ENCODE measurements at places on chromosomes 7 and 10.

DNA sequence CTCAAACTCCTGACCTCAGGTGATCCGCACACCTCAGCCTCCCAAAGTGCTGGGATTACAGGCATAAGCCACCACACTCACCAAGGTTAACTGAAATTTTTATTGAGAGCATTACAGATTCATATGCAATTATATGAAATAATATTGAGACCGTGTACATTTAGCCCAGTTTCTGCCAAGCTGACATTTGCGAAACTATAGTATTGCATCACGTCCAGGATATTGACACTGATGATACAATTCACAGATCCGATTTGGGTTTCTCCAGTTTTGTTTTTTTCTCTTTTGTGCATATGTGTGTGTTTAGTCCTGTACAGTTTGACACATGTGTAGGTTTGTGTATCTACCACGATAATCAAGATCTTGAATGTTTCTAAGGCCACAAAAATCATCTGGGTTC, 627.9 kb upstream of the FOXK1 start:
- ATAC-seq = no peak

DNA sequence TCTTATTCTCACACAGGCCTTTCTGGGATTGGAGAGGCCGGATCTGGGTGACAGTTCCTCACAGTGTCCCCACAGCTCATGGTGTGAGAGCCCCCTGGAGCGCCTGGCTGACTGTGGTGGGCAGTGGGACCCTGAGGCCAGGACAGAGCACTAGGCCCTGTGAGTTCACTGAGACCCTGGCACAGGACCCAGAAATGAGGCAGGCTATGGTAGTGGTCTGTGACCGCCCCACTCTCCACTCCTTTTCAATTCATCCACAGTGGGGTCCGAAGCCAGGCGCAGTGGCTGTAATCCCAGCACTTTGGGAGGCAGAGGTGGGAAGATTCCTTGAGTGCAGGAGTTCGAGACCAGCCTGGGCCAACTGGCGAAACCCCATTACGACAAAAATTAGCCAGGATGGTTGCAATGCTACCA, 95.9 kb upstream of the TNRC18 start:
- peak; percentile 21 for ATAC-seq

GRCh38 chr7:155217634-155218033, 80.0 kb upstream of the INSIG1 start:
- no peak for ATAC-seq

- no peak for ATAC-seq
Measured at GRCh38 chr7:115831371-115831770, 199.2 kb downstream of the TFEC start.

GRCh38 chr10:68261132-68261856, 29.4 kb upstream of the ATOH7 start:
- ATAC-seq = no peak

- no peak for ATAC-seq
Measured at GRCh38 chr7:50862302-50862701, 79.6 kb upstream of the GRB10 start.

DNA sequence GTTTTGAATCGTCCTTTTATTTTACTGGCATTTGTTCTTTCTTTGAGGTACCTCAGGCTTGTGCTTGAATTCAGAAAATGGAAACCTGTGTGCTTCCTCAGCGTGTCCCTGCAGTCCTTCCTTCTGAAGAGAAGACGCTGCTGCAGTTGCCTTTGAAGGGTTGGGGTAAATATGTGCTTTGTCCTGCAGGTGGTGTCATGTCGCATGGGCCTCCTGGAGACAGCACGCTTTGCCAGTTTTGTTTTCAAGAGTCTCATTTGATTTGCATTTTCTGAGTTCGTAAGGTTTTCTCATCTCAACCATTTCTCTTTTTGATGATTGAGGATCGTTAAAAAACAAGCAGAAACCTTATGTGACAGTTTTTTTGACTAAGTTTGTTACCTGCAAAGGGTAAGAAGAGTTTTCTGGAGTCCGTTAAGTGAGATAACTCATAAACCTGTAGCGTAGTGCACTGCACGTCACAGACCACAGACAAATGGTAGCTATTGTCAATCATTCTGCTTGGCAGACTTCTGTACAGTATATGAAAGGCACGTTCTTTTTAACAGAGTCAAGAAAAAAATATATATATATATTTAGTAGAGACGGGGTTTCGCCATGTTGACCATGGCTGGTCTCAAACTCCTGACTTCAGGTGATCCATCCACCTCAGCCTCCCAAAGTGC, 57.0 kb downstream of the CDC123 start:
- ATAC-seq = no peak

GRCh38 chr7:112571852-112572607, 91.2 kb downstream of the LSMEM1 start:
- peak; percentile 48 for ATAC-seq

- ATAC-seq = no peak
Measured at GRCh38 chr7:26526265-26526587, 234.6 kb downstream of the SNX10 start.

DNA sequence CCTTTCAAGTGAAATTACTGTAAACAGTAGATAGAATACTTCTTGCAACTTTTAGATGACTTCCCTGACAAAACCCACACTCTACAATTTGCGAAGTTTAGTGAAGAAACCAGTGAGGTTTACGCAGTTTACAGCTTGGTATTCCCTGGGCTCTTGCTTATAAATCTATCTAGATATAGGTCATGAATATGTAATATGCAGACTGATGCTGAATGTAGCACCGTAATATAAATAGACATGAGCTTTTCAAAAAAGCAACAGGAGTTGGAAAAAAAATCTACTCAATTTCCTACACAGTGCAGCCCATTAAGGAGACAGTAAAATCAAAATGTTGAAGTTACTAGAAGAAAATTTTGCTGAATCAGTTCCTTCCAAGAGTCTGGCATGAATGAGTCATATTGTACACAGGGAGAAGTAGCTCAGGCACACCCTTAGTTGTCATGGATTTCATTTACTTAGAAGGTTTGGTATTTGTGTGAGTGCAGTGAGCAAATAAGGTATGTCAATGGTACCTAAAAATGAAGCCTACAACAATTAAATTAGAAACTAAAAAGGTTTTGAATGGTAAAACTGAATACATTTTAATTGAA, 67.7 kb upstream of the NEUROD6 start:
- peak; percentile 99 for ATAC-seq

DNA sequence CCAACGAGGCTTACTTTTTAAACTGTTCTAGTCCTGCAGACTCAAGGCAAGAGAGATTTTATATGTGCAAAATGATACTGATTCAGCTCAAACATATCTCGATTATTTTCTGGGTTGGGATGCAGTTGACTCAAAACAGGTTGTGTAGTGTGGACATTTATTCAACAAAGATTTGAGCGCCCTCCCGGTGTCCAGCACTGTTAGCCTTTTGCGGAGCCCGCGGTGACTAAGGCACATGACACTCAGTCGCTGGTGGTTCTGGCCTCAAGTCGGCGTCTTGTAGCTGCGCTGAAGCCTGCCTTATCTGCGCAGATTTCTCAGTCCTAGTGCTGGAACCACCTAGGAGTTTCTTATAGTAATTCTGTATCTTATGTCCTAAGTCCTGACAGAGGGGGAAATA, 938 bp upstream of the CADPS2 start:
- ATAC-seq = peak; percentile 50

GRCh38 chr7:80681272-80681885, 42.9 kb downstream of the CD36 start:
- peak; percentile 57 for ATAC-seq

DNA sequence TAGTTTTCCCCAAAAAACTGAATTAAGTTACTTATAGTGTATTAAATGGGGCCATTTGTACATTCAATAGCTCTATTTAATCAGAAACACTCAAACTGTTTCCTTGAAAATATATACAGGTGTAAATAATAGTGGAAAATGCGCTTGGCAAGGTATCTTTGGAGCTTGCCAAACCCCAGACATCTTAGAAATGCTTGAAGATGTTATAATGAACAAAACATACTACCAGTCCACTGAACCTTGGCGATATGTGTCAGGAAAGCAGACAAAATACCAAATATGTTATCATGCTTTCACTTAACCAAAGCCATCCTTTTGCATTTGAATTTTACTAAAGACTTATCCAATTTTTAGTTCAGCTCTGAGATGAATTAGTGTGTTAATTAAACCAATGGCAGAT, 352.7 kb upstream of the SEMA3A start:
- no peak for ATAC-seq

DNA sequence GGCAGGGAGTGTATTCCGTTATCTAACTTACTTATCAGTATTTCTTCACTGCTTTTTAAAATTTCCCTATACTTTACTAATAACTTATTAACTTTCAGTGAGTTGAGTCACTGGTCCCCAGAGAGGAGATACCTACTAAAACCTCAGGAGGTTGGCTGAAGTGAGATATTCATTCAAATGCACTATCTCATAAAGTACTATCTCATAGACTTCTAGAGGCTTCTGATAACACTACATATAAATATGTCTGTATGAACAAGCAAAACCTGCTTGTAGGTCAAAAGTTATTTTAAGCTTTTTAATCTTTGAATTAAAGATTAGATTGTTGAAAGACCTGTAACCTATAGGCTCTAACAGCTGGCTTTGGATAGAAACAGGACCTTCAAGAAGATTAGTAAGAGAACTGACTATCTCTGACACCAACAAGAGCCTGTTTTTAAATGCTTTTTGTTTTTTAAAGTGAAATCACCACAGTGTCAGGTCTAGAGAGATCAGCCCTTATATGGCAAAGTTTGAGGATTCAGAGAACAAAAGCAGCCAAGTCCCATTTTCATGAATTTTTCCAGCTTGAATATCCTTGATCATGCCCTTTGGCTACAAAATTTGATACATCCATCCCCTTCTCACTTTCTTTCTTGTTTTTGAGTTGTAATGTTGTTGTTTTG, 242.2 kb downstream of the ARL4A start:
- ATAC-seq = peak; percentile 35

- ATAC-seq = peak; percentile 65
Measured at GRCh38 chr10:124588736-124589490, 127.3 kb downstream of the LHPP start.

DNA sequence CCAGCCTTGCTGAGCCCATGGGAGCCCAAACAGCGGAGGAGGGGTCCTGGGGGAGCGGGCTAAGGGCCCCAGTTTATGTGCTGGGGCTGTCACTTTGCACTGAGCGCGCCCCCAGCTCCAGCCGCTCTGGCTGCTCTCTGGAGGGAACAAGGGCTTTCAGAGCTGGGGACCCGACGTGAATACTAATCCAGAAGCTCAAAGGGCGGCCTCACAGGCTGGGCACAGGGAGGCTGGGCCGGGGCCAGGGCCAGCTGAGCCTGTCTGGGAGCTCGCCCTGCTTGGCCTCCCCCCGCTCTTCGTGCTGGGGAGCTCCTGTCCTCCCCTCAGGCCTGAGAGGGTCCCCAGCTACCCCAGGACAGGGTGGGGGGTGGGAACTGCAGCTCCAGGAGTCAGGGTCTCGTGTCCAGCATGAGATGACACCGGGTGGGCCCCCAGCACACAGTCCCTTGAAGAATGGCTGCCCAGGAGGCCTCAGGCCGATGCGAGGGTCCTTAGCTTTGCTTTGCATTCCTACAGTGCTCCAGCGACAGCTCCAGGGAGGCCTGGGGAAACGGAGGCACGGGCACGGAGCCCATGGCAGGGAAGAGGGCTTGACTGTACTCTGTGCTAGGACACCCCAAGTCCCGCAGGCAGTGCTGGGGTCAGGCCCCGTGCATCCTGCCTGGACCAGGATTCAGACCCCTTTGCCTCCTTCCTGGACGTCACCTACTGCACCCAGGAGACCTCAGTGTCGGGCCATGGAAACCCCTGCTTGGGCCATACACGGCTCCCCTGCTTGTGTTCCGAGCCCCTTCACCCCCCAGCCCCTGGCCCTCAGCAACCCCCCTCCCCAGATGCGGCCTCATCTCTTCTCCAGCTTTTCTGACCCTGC, 5.8 kb upstream of the AMZ1 start:
- ATAC-seq = no peak

GRCh38 chr7:90931986-90932916, 332.0 kb upstream of the FZD1 start:
- ATAC-seq = no peak

- no peak for ATAC-seq
Measured at GRCh38 chr10:15381420-15381819, 10.3 kb upstream of the FAM171A1 start.
